Fibroblast of mammary gland (primary cell): ENCODE measurements at places on chromosomes 5 and 9.

GRCh38 chr9:71025728-71026127 is 95.7 kb downstream of the TRPM3 start:
- no peak for DNase-seq

GRCh38 chr9:121784731-121785411 is 133.4 kb downstream of the DAB2IP start:
- no peak for DNase-seq

DNA sequence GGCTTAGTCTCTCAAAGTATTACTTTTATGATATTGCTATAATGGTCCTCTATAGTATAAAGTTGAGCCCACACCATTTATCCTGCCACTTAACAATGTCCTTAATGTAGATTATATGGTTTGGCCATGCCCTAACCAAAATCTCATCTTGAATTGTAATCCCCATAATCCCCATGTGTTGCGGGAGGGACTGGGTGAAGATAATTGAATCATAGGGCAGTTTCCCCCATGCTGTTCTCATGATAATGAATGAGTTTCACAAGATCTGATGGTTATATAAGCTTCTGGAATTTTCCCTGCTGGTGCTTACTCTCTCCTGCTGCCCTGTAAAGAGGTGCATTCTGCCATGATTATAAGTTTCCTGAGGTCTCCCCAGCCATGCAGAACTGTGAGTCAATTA is 498.8 kb downstream of the RAB3C start:
- DNase-seq: no peak

DNA sequence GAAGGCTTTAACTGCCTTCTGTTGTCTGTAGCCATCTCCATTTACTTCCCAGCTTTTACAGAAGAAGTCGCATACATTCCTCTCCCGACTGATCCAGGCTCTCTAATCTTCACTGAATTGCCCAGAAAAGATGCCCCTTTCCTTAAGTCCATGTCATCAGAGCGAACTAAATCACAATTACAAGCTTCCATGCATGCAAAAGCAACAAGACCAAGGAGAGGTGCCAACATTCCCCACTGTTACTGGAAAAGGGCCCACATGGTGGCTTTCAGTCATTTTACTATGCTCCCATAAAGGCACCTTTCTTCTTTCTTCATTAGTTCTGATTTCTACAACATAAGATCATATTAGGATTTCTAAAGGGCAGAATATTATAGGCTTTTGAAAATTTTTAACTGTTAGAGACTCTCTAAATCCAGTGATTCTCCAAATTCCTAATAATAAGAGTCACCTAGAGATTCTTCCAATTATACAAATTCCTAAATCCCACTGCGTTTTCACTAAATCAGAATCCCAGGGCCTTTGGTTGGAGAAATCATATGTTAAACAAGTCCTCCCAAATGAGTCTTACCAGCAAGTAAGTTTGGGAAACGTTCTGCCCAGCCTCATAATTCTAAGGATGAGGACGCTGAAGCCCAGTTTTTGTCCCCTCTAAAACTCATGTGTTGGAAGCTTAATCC is 17.0 kb upstream of the ZFR start:
- no peak for DNase-seq

DNA sequence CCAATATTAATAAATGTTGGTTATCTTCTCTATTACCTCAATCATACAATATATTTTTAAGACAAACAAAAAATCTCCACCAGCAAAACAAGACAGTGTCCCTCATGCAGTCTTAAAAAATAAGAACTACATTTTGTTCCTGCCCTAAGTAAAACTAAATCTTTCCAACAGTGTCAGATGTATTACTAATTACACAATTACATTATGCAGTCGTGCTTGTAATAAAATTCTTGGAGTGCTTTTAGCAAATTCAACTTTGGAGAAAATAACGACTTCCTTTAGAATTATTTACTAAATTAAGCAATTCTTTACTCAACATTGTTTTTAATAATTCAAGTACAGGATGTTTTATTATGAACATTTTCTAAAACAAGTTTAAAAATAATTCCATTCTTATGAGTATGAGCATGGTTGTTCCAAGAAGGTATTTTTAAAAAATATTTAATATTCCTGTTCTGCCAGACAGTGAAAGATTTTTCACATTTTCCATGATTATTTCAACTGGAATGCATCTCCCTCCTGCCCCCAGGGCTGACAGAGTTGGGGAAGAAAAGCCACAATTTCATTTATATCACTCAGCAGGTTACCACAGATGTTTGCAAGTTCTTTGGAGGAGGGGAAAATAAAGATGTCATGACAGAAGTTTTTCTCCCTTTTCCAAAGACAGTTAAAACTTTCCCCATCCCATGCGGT is 137.9 kb downstream of the FAM114A2 start:
- peak; percentile 83 for DNase-seq

- no peak for DNase-seq
These were observed 2.5 kb downstream of the ENTPD8 start for GRCh38 chr9:137438591-137439157.

DNA sequence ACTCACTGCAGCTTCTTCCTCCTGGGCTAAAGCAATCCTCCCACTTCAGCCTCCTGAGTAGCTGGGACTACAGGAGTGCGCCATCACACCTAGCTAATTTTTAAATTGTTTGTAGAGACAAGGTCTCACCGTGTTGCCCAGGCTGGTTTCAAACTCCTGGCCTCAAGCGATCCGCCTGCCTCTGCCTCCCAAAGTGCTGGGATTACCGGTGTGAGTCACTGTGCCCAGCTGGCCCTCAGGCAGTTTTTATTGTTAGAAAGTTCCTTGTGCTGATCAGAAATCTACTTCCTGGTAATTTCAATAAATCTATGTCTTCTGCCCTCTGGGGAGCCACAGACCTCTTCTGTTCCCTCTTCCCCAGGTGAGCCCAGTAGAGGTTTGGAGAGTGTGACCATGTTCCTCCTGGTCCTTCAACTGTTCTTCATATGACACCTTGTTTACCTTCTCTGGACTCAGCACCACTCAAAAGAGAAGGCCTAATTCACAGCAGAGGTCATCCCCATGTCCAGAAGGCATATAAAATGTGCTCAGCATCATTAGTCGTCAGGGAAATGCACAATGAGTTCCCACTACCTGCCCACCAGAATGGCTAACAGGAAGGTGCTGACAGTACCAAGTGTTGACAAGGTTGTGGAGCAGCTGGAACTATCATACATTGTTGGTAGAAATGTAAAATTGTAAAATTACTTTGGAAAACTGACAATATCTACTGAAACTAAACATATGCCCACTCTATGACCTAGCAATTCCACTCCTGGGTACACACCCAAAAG is 10.4 kb downstream of the TMOD1 start:
- no peak for DNase-seq

DNA sequence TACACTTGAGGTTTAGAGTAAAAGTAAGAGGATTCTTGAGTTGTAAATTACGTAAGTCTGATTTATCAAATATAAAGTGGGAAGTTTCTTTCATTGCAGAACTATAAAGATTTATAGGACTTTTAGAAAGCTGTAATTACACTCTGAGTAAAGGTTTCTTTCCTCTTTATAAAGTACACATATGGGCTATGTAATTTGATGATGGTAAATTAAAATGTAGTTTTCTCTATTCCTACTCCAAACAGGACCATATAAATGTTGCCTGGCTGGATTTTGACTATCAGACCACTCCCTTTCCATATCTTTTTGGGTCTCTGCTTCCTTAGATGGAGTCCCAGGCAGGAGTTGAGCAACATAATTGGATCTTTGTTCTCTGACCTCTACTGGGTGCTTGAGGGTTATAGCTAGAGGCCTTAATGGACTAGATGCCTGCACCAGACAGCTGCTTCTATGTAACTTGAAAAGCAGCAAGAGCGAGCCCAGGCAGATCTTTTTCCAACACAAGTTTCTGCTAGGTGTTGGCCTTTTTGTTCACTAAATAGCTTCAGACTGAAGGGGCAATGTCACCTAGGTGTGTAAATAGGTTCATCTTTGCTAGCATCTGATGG is 11.4 kb upstream of the TEX48 start:
- no peak for DNase-seq

- DNase-seq: no peak
These were observed 18.8 kb downstream of the DDX46 start for GRCh38 chr5:134777366-134777765.

DNA sequence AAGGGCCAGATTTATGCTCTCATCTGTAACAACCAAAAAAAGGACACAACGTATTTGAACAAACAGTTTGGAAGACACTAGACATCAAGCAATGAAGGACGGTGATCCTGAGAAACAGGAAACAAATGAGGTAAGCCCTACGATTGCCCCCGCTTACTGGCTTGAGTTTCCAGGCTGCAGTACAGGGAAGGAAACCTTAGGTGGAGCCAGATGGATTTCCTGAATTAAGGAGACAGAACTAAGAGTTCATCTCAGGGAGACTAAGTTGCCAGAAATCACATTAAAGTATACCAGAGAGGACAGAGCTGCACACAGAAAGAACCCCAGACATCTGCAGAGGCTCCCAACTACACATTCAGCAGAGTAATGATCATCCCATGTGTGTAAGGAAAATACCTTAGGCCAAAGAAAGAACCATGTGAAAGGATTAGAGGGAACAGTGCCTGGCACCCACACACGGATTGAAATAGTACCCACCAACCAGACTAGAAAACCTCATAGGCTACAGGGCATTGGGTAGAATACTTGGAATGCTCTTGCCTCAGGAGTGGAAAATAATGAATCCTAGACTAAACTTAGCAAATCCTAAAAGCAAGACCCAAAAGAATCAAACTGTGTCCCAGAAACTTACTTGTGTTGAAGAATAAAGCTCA is 99.3 kb upstream of the NIPBL start:
- DNase-seq: peak; percentile 35

GRCh38 chr9:106456581-106456980 is 406.4 kb upstream of the ZNF462 start:
- no peak for DNase-seq

- no peak for DNase-seq
These were observed 1.6 kb upstream of the OCLN start for GRCh38 chr5:69491027-69491426.

DNA sequence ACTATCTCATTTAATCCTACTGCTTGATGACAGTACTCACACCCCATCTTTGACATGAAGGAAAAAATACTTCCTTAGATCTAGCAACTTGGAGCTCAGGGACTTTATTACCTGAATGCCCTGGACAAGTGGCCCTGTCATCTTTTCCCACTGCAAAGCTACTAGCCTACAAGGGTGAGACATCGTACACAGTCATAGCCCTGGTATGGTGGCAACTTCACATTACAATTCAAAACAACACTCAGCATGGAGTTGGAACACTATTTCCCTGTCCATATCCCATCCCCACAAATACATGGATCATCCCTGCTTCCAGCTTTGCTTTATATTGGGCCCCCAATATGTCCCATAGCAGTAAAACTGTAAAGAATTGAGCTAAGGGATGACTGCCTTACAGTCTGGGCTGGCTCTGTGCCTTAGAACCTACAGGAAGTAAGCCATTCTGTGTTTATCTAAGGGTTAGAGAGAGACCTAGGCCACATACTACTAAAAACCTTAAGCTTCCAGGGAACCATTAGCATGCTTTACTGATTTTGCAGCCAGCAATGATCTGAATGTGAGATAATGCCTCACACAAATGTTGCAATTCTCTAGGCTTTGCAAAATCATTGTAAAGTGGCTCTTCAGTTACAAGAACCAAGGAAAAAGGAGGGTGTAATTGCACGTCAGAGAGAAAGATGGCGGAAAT is 55.9 kb downstream of the OTULIN start:
- peak; percentile 34 for DNase-seq

DNA sequence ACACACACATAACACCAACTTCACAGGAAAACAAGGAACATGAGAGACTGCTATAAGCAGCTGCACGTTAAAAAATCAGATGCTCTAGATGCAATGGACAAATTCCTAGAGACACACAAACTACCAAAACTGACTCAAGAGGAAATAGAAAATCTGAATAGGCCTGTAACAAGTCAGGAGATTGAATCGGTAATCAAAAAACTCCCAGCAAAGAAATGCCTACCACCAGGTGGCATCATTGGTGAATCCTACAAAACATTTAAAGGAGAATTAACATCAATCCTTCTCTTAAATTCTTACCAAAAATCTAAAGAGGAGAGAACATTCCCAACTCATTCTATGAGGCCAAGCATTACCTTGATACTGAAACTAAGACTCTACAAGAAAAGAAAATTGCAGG is 54.9 kb downstream of the NDST1 start:
- peak; percentile 74 for DNase-seq

- DNase-seq: peak; percentile 42
These were observed 69.3 kb downstream of the OLFM1 start for GRCh38 chr9:135156525-135157510.

DNA sequence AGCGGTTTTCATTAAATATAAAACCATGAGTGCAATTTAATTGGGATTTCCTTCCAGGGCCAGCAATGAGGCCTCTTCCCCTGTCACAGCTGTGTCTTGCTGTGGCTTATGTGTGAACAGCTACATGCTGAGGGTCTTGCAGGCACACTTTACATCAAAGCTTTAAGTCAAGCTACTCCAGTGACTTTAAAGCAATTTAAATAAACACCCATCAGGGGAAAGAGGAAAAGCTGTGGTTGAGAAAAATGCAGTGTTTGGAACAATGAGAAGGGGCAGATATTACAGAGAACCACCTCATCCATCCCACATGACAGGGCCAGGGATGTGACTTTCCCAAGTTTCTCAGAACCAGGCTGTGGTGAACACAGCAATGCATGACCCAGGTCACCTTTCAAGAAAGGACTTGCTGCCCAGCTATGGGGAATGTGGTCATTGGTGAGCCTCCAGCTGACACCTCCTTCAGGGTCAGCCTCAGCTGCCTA is 115.9 kb upstream of the LPAR1 start:
- peak; percentile 41 for DNase-seq

DNA sequence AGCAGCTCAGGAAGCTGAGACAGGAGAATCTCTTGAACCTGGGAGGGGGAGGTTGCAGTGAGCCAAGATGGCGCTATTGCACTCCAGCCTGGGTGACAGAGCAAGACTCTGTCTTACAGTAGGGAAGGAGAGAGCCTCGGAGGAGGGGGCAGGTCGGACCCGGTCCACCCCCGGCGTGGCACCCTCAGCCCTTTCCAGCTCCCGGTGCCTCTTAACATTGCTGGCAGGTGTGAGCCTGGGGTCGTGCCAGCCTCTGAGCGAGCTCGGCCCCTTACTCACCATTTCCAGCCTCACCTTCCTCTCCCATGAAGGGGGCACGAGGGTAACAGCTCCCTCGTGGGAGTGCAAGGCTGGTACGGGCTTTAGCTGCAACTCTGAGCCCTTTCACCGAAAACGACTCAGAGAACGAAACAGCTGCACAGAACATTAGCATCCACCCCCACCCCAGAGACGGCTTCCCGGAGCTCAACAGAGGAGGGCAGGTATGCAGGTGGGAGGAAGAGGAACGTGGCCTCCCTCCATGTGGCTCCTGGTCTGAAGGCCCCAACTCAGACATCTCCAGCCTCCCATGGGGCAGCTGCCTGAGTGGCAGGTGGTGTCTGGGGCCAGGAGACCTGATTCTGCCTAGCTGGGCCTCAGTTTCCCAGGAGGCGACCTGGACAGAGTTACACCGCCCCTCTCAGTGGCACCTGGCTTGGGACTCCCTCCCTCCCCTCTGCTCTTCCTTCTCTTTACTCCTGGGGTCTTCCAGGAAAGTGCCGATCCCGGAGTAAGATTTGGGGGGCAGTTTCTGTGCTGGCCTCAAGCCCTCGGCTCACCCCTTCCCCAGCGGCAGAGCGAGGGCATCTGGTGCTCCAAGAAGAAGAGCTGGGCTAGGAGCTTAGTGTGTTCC is 28.5 kb upstream of the ABO start:
- DNase-seq: no peak
